ENCODE measurements at places on chromosomes 7 and 10.

DNA sequence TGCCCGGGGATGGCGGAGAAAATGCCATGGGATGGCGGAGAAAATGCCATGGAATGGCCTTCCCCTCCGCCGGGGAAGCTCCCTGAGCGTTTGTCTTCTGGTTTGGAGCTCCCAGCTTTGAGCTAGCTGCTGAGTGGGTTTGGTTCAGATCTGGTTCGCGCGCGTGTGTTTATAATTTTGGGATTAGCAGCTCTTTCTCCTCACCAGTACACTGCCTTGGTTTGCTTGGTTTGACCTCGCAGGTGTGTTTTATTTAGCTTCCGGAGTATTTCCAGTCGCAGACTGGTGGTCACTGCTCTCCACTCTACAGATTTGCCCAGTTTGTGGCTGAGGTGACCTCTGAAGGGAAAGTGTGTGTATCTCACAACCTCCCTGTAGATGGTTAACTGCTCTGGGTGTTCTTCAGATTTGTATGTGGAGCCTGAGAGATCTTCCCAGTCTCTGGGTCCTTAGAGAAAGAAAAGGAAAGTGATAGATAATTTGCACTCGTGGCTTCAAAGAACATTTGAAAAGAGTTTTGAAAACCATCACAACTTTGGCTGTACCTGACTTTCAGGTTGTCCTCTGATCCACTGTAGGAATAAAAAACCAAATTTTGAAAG is 597 bp downstream of the ZNF277 start:
- H3K4me1 ChIP-seq, result peaks cover 38% of the 10 kb centered on the region
- H3K27ac ChIP-seq, result peak overlapping the region; percentile 96
- H3K4me3 ChIP-seq, result peak overlapping the region; percentile 96
- peaks cover 23% of the 10 kb centered on the region for H3K27me3 ChIP-seq

GRCh38 chr10:43115881-43116595 is 22.2 kb upstream of the CSGALNACT2 start:
- peaks cover 8% of the 10 kb centered on the region for H3K4me1 ChIP-seq
- no peak overlapping the region for H3K4me3 ChIP-seq
- no peak overlapping the region for H3K27ac ChIP-seq
- H3K36me3 ChIP-seq, result no peaks in the 10 kb centered on the region
- H3K27me3 ChIP-seq, result no peaks in the 10 kb centered on the region

GRCh38 chr10:84355106-84355505 is 26.7 kb downstream of the CCSER2 start:
- H3K4me1 ChIP-seq, result peaks cover 65% of the 10 kb centered on the region
- DNase-seq, result no peak
- H3K36me3 ChIP-seq, result peaks cover 2% of the 10 kb centered on the region
- H3K4me3 ChIP-seq, result peak overlapping the region; percentile 66

- H3K27me3 ChIP-seq, result peaks cover 72% of the 10 kb centered on the region
- H3K36me3 ChIP-seq, result peaks cover 6% of the 10 kb centered on the region
- H3K27ac ChIP-seq, result no peak overlapping the region
- peaks cover 13% of the 10 kb centered on the region for H3K4me1 ChIP-seq
- peak overlapping the region; percentile 50 for H3K4me3 ChIP-seq
Measured at GRCh38 chr10:71475243-71475871, 78.6 kb downstream of the CDH23 start.

- H3K4me3 ChIP-seq, result no peak overlapping the region
- H3K36me3 ChIP-seq, result no peaks in the 10 kb centered on the region
- no peak overlapping the region for H3K27ac ChIP-seq
Measured at GRCh38 chr7:7292608-7293007, 110.3 kb downstream of the C1GALT1 start.

All from T-helper 17 cell (primary cell).